ENCODE measurements at places on chromosomes 1 and 21.

DNA sequence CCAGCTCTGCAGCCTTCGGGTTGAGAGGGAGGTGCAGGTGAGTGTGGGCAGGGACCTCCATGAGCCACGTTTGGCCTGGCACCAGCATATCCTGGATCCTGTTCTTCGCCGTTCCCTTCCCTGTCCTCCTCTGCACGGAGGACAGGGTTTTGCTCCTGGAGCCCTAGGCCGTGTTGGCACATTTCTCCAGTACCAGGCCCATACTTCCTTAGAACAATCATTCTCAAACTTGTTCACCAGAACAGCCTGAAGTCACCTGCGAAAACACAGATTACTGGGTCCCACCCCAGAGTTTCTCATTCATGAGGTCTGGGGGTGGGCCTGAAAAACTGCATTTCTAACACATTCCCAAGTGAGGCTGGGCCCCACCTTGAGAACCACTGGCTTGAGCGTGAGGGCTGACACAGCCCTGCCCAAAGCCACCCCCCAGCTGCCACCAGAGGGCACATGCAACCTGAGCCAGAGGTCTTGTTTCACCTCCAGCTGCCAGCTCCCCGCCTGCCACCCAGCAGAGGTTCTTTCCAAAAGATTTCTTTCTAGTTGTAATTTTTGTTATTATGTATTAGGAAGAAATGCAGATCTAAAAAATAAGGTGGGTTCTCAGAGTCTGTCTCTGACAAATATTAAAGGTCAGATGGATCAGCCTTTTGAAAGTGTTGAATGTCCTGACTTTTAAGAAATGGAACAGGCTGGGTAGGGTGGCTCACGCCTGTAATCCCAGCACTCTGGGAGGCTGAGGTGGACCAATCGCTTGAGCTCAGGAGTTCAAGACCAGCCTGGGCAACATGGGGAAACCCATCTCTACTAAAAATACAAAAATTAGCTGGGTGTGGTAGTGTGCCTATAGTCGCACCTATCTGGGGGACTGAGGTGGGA is 39.6 kb upstream of the LDLRAP1 start:
- DNase-seq: peak; percentile 73

DNA sequence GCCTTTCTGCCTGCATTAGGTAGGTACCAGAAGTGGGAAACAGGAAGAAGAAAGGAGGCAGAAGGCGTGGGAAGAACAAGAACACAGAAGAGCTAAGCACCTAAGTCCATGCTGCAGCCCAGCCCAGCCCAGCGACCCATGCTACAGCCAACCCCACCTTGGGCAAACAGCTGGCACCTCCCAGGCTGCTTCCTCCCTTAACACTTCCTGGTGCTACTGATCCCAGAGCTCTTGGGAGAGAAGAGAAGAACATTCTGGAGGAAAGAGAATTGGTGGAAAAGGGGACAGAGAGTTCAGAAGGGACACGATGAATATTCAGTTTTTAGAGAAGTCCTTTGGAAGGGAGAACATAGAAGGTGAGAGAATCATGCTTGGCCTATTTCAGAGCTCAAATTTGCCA is 28.5 kb downstream of the PLEKHA6 start:
- no peak for DNase-seq

- DNase-seq: no peak
These were observed 32.1 kb downstream of the SH3BGR start for GRCh38 chr21:39483917-39484316.

GRCh38 chr21:41477641-41478318 is 30.2 kb downstream of the TMPRSS2 start:
- no peak for DNase-seq

DNA sequence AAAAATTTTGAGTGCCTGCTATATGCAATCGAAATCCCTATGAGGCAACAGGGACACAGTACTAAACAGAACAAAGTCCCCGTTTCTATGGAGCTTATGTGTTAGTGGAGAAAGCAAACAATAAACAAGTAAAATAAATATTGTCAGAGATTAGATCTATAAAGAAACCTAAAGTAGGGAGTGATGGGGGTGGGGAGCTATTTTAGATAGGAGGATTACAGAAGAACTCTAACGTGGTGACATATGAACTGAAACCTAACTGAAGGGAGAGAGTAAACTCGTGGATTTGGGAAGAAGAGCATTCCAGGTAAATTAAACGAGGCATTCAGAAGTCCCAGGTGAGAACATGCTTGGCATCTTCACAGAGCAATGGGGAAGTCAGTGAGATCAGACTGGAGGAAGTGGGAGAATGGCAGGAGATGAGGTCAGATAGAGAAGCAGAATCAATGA is 154.5 kb downstream of the DENND1B start:
- DNase-seq: no peak

- no peak for DNase-seq
These were observed 34.1 kb upstream of the NRIP1 start for GRCh38 chr21:15098908-15099307.

DNA sequence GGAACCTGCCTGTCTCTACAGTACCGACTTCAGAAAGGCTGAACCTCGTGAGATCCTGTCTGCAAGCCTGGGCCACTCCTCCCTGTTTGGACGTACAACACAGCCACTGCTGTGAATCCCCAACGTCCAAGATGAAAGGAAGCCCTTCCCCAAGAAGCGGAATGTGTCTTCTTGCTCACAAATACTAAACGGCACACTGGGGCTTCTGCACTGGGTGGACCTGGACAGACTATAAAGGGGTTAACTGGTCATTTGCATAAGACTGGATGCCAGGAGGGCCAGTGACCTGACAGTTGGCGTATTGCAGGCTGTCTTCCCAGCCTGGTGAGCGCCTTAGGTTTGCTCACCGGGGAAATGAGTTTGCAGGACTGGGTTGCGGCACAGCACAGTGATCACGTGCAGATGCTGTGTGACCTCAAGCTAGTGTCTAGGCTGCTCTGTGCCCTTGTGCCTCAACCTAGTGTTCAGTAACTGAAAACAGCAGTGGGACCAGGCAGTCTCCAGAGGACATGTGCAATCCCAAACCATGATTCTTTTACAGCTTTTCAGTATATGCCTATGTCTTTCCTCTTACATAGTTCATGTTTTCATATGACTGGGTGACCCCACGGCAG is 19.5 kb upstream of the AJAP1 start:
- DNase-seq: no peak

- DNase-seq: no peak
These were observed 22.4 kb upstream of the RSBN1 start for GRCh38 chr1:113834716-113835115.

GRCh38 chr1:79744746-79745145 is 738.2 kb upstream of the ADGRL4 start:
- DNase-seq: no peak

DNA sequence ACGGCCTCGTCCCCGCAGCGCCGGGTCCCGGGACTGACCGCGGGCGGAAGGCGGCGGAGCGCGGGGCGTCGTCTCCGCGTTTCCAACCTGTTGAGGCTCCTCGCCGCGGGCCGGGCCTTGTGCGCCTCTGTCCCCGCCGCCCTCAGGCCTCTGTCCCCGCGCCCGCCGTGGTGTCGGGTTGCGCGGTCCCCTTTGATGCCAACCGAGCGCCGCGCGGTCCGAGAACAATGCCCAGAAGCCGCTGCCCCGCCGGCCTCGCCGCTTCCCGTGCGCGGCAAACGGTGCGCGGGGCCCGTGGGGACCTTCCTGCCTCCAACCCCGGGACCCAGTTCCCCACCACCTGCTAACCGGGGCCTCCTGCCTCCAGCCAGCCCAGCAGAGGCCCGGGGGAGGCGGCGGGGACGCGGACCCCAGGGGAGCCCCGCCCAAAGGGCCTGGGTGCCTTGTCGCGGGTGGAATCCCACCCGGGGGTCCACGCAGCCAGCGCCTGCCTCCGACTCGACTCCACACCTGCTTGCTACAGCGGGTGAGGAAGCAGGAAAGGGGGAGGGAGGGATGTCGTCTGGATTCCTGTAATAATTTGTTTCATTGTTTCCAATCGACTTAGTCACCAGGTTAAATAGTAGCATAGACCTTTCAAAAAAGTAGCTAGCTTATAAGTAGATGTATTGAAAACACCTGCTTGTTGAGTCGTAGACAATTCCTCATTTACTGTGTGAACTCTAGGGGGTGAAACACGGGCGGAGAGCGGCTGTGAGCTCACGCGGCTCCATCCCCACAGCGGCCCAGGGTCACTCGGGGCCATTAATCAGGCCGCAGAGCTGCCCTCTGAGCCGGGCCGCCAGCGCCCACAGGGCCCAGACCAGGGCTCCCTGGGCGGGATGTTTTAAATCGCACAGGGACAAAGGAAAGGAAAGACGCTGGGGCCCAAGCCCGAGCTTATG is 1.1 kb downstream of the COL18A1 start:
- DNase-seq: no peak

DNA sequence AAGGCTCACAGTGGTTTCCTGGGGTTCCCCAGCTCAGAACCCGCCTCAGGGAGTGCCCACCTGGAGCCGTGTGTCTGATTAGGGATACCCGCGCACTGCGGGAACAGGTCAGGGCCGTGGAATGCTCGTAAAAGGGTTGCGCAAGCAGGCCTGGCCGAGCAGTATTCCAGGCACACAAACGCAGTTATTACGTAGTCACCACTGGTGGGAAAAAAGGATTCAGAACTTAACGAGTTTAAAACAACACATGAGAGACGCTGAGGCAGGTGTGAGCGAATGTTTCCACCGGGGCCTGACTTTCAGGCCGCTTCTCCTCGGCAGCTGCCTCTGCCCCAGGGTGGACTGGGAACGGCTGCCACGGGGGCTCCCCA is 18.2 kb downstream of the PLCH2 start:
- DNase-seq: no peak

GRCh38 chr1:40971966-40972365 is 7.5 kb upstream of the CTPS1 start:
- DNase-seq: no peak

DNA sequence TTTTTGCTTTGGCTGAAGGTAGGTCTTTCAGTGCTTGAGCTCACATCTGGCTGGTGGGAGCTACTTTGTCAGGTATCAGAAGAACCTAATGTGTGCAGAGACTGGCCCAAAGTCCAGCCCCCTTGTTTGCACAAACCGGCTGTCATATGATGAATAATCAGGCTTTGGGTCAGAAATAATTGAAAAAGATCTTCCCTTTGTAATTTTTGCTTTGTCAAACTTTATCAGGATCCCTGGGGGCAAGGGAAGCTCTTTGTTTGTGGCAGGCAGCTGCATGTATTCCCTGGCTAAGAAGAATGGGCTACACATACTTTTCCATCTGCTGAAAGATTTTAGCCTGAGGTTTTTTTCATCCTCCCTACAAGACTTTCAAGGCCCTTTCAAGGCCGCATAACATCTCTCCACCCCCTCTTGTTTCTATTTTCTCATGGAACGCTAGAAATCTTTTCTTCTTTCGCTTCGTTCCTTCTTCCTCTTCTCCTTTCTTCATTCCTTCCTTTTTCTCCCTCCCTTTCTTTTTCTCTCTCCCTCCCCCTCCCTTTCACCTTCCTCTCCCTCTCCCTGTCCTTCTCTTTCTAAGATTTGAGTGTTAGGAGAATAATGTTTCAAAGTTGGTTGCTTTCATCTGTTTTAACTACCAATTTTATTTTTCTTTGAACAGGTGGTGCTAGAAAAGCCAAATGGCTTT is 25.5 kb downstream of the TUFT1 start:
- no peak for DNase-seq

GRCh38 chr1:90876101-90876500 is 145.7 kb downstream of the ZNF644 start:
- DNase-seq: no peak

- no peak for DNase-seq
These were observed 18.7 kb upstream of the F5 start for GRCh38 chr1:169604781-169605560.

- DNase-seq: no peak
These were observed 305.7 kb downstream of the MATN1 start for GRCh38 chr1:30417701-30418046.

DNA sequence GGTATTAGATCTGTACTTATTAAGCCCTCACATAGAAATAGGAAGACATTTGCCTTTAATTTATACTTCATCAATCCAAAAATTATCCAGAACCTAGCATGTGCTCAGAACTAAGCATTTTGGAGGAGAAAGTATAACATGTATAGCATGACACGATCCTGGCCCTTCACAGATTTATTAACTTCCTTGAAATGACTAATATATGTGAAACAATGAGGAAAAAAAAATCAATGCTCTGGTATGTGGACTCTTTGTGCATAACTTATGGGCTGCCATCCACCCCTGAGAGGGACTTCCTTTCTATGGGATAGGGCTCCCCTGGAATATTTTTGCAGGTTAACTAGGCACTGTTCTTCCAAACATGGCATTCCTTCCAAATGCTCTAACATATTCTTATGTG is 36.6 kb downstream of the CCDC185 start:
- no peak for DNase-seq

- DNase-seq: no peak
These were observed 1.2 kb downstream of the TMEM53 start for GRCh38 chr1:44672961-44673674.

- DNase-seq: no peak
These were observed 38.9 kb downstream of the WARS2 start for GRCh38 chr1:119101563-119101962.

GRCh38 chr1:67312615-67313014 is 4.9 kb downstream of the IL12RB2 start:
- DNase-seq: no peak

DNA sequence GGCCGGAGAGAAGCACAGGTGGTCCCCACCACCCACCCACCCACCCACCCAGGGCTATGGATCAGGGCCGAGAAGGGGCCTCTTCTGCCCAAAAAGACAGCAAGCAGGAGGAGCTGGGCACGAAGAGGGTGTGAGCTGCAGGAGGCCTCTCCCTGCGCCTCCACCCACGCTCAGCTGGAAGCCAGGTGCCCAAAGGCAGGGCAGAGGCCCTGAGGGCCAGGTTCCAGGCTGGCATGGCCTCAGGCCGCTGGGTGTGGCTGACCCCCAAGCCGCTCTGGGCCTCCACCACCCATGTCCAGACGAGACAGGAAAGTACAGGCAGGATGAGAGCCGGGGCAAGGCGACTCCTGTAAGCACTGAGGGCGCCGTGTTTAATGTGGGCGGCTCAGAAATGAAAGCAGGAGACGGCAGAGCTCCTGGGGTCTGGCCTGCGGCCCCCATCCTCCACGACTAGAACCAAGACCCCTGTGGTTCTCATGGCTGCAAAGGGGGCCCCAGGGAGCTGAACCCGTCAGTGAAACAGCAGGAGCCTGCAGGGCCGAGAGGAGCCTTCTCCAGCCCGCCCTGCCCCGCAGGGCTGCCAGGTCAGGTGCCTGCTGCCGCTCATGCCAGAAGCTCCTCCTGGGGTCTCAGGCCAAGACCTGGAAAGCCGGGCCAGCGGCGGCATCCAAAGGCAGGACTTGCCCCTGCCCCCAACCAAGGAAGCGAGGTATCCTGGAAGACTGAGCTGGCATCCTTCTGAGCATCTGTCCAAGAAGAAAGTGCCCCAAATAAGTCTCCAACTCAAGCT is 56.0 kb downstream of the MEGF6 start:
- no peak for DNase-seq

GRCh38 chr1:54506594-54506993 is 41.4 kb upstream of the ACOT11 start:
- DNase-seq: no peak

GRCh38 chr21:46057710-46058241 is 40.1 kb upstream of the COL6A2 start:
- DNase-seq: no peak

GRCh38 chr21:19256934-19257660 is 853.5 kb upstream of the TMPRSS15 start:
- no peak for DNase-seq

- no peak for DNase-seq
These were observed 3.2 kb upstream of the NBPF3 start for GRCh38 chr1:21436488-21437340.

Data from CD4-positive, CD25-positive, alpha-beta regulatory T cell (primary cell).